ENCODE measurements at places on chromosomes 7 and 10. TPM values are rescaled to one million over a fixed set of nuclear protein-coding genes. Genes with fewer than 3 reads are reported as not detected.

Gene MEIG1
- not detected for total RNA-seq

Gene GRM8
- not detected for total RNA-seq

Gene LRRC17
- total RNA-seq: 2.9 TPM

Gene SEMA4G
- total RNA-seq: 6.4 TPM

Gene CALML3
- 50.6 TPM for total RNA-seq

Gene ELMO1
- 74.4 TPM for total RNA-seq

DNA sequence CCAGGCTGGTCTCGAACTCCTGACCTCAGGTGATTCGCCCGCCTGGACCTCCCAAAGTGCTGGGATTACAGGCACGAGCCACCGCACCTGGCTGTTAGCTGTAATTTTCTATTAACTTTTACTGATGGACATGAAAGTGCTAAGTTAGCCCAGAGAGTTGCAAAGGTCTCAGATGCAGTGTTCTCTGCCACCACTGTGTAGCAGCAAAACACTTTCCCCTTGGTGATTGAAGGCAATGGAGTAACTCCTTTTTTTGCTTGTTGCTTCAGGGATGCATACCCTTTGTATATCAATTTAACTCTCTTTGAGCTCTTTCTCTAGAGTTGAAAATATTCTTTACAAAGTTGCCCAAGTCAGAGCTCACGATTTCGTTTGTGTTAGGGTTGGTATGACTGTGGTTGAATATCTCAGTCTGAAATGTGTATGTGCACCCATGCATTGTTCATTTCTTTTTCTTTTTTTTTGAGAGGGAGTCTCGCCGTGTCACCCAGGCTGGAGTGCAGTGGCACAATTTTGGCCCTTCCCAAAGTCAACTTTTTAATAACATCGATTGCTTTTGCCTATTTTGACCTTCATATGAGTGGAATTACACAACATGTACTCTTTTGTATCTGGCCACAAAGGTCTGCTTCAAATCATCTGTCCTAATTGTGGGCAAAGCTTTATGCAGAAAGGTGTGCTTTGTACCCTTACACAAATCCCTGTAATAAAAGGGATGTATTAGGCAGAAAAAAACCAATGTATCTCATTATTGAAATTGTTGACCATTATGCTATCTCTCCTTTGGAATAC lies 52.6 kb downstream of the GTF2I start:
- DNase-seq: no peak

DNA sequence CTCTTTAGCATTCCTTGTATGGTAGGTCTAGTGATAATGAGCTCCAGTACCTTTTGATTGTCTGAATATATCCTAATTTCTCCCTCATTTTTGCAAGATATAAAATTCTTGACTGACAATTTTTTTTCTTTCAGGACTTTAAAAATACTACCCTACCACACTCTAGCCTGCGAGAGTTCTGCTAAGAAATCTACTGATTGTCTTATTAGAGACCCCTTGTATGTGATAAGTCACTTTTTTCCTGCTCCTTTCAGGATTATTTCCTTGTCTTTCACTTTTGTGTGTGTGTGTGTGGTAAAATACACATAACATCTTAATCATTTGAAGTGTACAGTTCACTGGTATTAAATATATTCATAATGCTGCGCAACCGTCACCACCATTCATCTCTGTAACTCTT lies 68.7 kb upstream of the PPP1R9A start:
- no peak for DNase-seq

- no peak for DNase-seq
These were observed 4.0 kb upstream of the RBM28 start for GRCh38 chr7:128347647-128348097.

- DNase-seq: no peak
These were observed 18.1 kb downstream of the SHH start for GRCh38 chr7:155794196-155794595.

GRCh38 chr10:33950206-33950605 lies 615.7 kb upstream of the NRP1 start:
- no peak for DNase-seq

DNA sequence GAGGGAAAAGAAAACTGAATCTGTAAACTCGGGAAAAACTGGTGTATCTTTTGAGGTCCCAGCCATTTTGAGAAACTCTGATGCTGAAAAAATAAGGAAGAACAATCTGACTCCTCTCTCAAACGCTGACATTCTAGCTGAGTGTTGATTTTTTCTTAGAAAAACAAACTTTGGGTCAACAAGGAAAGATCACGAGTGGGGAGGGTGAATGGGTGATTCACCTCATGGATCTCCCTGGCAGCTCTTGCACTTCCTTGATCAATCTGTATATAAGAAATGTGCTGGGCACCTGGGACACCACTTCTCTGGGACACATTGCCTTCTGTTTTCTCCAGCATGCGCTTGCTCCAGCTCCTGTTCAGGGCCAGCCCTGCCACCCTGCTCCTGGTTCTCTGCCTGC lies at the start of gene PIP:
TSS of gene PIP (plus strand) at position 297 of the 400 bp plus-strand sequence. CDS start at position 337, 40 bp downstream.
- DNase-seq: no peak

DNA sequence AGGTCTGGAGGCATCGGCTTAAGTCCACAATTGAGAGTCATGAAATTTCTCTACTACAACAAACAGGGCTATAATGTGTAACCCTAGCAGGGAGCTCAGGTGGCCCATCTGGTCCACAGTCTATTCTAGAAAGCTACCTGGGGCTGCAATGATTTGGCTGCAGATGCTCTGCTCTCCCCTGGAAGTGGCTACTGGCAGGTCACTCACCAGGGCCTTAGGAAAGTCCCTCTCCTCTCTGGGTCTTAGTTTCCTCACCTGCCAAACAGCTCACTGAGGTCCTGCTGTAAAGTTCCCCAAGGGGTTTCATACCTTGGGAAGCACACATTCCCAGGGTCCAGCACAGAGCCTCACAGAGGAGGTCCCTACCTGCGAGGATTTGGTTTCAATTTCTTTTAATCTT lies 2.5 kb downstream of the IGFBP3 start:
- no peak for DNase-seq

- DNase-seq: no peak
These were observed 37.0 kb upstream of the CHST15 start for GRCh38 chr10:124130198-124130900.

- no peak for DNase-seq
These were observed 4.7 kb upstream of the SHH start for GRCh38 chr7:155816996-155817395.

GRCh38 chr10:105691811-105692210 lies 1050.7 kb downstream of the SORCS3 start:
- no peak for DNase-seq

- no peak for DNase-seq
These were observed 9.0 kb downstream of the PTF1A start for GRCh38 chr10:23200997-23201652.

DNA sequence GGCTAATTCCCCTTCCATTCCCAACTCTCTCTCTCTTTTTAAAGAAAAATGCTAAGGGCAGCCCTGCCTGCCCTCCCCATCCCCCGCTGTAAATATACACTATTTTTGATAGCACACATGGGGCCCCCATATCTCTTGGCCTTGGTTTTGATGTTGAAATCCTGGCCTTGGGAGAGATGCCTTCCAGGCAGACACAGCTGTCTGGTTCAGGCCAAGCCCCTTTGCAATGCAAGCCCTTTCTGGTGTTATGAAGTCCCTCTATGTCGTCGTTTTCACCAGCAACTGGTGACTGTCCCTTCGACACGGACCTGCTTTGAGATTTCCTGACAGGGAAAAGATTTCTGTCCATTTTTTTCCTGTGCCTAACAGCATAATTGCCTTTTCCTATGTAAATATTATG lies 3.0 kb downstream of the ADRA2A start:
- DNase-seq: no peak

DNA sequence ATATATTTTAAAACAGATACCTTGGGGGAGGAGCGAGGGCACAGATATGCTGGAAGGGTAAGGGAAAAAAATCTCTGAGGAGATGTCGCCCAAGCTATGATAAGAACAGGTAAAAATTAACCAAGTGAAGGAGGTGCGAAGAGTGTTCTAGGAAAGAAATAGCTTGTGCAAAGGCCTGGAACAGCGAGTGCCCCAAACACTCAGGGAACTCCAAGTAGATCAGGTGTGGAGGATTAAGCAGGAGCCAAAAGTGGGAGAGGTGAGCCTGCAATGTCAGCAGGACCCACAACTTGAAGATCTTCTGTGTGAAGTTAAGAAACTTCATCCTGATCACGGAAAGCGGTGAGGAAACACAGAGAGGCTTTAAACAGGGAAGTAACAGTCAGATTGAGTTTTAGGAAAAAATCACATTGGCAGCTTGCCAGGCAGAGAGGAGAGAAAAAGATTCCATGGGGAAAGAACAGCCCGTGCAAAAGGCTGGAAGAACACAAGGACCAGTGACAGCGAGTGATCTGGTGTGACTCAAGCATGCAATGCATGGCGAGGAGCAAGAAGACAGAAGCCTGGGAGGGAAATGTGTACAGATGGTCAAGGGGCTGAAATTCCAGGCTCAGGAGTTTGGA lies 30.7 kb downstream of the FGF8 start:
- no peak for DNase-seq

- DNase-seq: no peak
These were observed 77.1 kb downstream of the GSAP start for GRCh38 chr7:77338883-77339629.

GRCh38 chr10:35355971-35356724 lies 19.8 kb downstream of the CCNY start:
- DNase-seq: no peak

- no peak for DNase-seq
These were observed 33.6 kb upstream of the RAPGEF5 start for GRCh38 chr7:22390516-22390915.

- DNase-seq: no peak
These were observed 45.4 kb upstream of the HBP1 start for GRCh38 chr7:107123392-107123791.

GRCh38 chr7:37083311-37084096 lies 359.2 kb upstream of the AOAH start:
- no peak for DNase-seq

DNA sequence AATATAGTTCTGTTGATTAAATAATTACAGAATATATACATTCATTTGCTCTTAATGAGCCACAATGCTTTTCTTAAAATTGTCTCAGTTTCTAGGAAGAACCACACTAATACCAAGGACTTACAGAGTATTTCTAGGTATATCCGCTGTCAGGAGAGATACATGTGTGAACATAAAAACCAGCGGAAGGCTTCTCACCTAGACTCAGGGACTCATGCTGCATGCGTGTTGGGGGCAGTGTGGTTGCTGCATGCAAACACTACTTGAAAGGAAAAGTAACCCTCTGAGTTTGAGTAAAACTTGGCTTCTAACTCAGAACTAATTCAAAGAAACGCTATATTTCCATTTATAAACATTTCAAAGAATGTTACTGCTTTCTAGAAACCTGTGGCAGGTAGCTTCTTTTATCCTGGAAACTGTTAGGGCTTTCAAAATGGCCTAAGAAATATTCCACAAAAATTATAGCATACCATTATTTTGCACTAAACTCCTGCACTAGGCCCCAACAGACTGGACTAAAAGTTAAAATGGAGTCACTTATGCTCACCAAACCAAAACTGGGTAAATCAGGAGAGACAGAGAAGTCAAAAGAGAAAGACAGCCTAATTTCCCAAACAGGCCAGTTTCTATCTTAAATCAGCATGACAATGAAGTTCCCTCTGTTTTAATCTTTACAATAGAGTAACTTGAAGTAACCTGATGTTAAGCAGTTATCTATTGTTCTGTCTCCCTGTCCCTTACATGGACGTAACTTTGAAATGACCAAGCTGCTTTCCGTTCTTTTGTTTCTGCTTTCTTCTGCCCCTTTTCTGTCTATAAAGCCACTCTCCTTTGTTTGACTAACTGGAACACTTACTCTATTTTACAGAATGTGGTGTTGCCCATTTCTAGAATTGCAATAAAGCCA lies 95.2 kb upstream of the FAM133B start:
- no peak for DNase-seq

DNA sequence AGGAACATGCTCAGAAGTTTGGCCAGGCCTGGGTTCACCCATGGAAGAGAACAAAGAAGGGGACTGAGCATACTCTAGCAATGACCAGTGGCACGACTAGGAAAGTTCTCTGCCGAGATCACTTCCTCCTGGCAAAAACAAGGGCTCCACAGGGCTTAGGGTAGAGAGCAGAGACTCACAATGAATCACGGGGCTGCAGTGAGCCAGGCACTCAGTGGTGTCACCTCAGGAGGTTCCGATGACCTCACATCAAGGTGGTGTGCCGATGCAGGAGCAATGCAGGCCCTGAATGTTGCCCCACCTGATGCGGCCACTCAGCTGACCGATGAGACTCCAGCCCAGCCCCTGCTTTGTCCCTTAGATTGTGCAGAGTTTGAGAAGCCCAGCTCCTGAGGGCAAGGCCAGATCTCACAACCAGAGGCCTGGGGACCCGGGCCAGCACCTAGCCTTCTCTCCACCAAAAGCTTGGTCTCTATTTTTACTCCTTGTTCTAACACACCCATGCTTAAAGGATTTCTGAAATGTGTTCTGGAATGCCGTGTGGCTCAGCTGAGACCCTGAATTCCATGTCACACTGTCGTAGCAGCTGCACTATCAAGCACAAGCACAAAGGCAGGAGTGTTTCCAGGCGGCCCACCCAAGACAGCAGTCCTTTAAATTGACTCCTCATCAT lies 60.9 kb downstream of the COBL start:
- DNase-seq: no peak

- DNase-seq: no peak
These were observed 6.7 kb downstream of the SKIDA1 start for GRCh38 chr10:21518641-21519396.

DNA sequence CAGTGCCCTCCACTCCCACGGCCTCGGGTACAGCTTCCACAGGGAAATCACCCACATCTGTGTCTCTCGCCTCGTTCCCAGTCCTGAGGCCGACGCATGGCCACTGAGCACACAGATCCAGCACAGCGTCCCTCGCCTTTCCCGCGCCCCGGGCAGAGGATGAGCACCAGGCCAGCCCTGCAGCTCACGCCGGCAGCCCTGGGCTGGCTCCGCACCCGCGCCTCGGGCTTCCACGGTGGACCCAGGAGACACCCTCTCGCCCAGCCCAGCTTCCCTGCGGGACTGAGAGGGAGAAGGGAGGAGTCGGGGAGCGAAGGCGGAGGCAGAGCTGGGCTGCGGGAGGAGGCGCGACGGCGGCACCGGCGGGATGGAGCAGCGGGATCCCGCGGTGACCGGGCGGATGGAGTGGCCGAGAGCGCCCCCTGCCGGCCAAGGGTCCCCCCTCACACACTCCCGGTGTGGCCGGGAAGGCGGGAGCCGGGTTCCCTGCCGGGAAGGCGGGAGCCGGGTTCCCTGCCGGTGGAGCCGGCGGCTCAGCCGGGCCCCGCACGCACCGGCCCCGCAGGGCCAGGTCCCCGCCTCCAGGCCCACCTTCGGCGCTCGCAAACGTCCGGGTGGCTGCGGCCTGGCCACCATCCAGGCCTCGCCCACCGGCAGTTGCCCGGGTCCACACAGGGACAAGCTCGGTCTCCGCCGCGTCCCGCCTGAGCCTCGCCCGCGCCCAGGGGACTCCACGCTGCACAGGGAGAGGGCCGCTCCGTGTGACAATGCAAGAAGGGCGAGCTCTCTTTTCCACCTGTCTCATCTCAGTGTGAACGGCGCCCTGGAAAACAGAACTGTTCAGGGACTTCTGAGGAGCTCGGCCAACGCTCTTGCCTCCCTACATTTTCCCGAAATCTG lies 110.3 kb upstream of the LANCL2 start:
- no peak for DNase-seq

Measured in vagina (tissue), 2 donors.